Stimulated activated CD8-positive, alpha-beta memory T cell treated with anti-CD3 and anti-CD28 coated beads, Interleukin-4, amount 100 ng/mL, for 1 hour (primary cell): ENCODE measurements at places on chromosomes 1 and 21.

DNA sequence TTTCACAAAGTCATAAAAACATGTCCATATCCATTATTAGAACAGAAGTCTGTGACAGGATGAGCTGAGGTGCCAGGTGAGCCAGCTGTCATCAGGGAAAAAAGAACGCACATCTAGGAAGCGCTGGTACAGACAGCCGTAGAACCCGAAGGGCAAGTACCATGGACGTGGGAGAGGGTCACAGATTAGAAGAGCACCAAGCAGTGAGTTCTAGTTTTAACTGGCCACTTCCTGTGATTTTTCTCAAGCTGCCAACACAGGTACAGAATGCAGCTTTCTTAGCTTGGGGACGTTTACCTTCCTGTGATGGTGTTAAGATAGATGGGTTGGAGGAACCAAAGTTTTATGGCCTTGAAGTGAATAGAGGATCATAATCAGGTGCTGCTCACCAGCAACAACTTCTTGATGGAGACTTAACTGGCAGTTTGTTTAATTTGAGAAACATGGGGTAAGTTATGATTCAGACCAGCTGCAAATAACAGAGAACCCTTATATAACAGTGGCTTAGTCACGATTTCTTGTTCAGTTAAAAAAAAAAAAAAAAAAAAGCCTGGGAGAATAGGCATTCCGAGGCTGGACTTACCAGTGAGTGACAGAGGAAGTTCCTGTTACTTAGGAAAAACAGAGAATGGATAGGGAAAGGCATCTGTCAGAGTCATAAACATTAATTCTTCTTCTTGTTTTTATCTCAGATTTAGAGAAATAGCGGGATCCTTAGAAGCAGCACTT lies 30.9 kb downstream of the AGT start:
- DNase-seq = no peak

DNA sequence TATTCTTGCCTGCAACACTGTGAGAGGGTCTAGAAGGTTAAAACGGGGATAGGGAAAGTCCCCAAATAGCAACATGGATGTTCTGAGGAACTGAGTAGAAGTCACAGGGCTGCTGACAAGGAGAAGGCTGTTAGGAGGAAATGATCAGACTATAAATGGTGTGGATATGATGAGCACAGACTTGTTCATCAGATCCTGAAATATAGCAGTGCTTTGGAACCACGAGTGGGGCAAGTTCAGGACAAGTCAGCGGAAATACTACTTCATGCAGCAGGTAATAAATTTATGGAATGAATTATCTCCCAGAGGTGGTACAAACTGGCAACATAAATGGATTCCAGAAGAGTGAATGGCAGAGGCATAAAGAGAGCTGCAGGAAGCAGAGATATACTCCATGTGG lies 3.2 kb upstream of the KIAA0040 start:
- no peak for DNase-seq

DNA sequence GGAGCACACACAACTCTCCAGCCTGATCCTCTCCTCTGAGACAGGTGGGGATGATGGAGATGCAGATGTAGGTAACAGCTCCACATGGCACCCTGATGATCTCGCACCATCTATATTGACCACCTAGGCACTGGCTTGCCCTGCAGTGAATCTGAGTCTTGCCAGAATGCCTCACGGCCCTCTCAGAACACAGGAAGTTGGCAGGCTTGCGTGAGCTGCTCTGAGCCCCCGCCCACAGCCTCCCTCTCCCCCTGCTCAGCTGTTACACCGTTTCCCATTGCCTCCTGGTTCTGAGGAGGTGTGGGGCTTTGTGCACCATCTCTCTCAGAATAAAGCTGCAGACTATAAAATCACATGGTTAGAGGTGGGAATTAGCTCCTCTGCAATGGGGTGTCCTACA lies 48.0 kb downstream of the URB2 start:
- DNase-seq = no peak

DNA sequence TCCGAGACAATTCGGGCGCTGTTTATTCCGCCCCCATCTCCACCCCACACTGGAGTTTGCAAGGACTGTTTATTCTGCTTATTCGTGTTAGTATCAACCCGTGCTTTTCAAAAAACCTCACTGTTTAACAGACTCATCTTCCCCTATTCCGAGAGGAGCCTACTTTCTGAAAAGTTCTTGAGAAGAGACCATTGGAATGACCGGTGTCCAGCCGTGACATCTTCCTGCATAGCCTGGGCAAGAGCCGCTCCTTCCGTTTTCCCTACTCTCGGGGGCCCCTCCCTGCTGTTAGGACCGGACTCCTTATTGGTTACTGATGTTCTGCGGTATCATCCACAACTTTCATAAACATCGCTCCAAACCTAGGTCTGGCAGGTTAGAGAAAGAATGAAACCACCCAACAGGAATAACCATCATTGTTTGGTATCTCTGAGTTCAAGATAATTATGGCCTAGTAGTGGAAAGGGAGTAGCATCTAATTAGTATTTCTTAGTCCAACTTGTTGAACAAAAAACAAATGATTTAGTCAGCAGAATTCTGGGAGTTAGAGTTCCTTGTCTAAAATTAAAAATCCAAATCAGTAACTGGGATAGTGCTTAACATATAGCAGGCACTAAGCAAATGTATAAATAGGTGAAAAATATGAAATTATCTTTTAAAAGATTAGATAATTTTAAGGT lies 837 bp downstream of the STXBP3 start:
- DNase-seq = no peak
